Gastroesophageal sphincter (tissue), 4 donors: ENCODE measurements at places on chromosomes 7 and 10.
A peak's percentile ranks its signal among the peaks of the same experiment; 100 is the strongest.

DNA sequence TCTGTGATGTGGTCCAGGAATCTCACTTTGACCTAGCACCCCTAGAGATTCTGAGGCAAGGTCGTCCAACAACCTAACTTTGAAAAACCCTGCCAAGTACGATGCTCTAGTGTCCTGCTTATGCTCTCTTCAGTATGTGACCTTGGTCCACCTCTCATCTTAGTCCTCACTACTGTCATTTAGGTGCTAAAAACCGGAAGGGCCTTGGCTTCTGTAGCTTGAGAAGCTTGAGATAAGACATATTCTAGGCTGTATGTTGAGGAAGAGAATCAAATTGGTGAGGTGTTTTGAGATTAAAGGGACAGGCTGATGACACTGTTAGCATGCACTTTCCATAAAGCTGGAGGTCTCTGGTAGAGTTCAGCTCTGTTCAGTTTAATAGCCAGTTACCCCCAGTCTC, 57.0 kb upstream of the MTPN start:
- ATAC-seq = no peak

GRCh38 chr10:124524991-124525653, 63.5 kb downstream of the LHPP start:
- ATAC-seq = peak; percentile 54

DNA sequence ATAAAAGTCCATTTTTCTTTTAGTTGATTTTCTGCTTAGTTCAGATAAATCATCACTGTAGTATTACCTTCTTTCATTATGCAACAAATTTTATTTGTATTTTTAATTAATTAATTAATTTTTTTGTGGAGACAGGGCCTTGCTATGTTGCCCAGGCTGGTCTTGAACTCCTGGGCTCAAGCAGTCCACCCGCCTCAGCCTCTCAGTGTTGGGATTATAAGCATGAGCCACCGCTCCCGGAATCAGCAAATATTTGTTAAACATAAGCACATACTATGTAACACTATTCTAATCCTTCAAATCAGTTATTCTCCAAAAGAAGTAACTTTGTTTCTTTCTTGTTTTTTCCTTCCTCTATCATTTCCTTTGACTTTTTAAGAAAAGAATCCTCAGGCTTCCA, 584.8 kb upstream of the ANKRD30A start:
- no peak for ATAC-seq

DNA sequence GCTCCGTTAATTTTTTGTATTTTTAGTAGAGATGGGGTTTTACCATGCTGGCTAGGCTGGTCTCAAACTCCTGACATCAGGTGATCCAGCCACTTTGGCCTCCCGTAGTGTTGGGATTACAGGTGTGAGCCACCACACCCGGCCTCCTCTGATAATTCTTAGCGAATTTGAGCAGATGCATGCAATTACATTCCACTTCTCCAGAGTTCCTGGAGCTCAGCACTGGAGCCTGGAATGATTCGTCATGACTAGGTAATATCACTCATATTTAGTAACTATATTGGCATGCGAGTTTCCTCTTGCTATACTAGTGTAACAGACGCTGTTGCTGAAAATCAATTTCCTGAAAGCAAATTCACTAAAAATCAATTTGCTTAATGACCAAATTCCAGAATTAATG, 86.8 kb downstream of the MKX start:
- no peak for ATAC-seq

GRCh38 chr7:20374399-20374798, 43.7 kb downstream of the ITGB8 start:
- no peak for ATAC-seq
